ENCODE measurements at places on chromosomes 12 and 14.
A peak's percentile ranks its signal among the peaks of the same experiment; 100 is the strongest.

- DNase-seq: no peak
These were observed 12.3 kb upstream of the EPYC start for GRCh38 chr12:91017043-91017442.

GRCh38 chr14:21724090-21724973 lies 50.7 kb upstream of the OR4E1 start:
- no peak for DNase-seq

DNA sequence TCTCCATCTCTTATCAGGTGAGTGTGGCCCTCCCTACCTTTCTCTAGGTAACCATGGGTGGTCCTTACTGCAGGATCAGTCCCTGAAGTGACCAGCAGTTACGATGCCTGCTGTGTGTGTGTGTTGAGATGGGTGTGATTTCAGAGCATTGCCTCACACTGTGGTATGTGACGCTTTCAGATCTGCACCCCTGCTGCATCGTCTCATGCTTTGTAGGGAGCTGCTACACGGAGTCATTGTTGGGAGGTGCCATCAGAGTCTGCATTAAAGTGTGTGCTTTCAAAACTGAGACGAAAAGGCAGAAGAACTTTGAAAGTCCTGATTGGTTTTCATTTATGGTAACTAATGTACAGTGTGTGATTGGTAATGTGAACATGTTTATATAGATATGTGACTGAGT lies 150.5 kb downstream of the PELI2 start:
- DNase-seq: no peak

DNA sequence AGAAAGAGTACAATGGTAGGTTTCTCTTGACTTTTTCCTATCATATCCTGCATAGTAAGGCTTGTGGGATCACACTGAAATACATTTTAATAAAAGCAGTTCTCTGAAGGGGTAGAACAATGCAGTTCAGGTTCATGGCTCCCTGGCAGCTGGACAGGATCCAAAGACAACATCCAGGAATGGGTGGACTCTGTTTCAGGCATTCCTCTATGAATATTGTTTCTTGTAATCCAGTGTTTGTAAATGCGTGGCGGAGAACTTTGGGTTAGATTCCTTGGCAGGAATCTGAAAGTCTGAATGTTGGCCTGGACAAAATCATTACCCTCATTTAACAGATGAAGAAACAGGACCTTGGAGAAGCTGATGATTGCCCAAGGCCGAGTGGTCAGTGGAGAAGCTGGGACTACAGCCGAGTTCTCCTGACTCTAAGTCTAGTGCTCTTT lies 43.5 kb downstream of the SYNE2 start:
- no peak for DNase-seq

DNA sequence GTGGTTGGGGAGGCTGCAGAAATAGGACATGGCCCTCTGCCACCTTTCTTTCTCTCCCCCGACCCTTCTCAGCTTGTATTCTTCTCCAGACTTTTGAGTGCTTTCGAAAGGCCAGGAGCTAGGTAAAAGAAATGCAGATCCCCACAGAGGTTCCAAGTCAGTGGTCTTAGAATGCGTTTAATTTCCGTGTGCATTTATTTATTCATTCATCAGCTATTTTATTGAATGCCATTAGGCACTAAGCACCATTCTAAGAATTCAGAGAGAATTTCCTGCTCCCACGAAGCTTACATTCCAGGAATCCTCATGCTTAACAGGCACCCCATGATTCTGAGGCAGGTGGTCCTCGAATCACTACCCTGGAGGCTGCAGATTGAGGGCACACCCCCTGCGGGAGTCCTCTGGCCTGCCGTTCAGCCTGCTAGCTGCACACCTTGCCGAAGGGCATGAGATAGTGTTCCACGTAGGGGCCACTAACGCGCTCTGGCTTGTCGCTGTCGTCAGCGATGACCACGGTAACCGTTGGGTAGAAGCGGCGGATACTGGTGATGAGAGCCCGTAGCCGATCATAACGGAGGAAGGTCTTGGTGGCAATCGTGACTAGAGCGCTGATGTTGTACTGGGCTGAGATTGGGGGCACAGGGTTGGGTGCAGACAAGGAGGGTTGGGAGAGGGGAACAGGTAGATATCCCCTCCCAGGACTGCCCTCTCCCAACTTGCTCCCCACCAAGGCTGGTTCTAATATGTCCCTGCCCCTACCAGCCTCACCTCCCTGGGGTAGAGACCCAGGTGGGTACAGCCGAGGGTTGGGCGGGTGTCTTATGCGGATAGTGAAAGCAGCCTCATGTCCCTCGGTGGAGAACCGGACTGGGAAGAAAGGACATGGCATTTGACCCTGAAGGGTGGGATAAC lies 4.5 kb downstream of the B4GALNT1 start:
- no peak for DNase-seq

- DNase-seq: no peak
These were observed 105.3 kb downstream of the KCNH5 start for GRCh38 chr14:62939970-62940369.

DNA sequence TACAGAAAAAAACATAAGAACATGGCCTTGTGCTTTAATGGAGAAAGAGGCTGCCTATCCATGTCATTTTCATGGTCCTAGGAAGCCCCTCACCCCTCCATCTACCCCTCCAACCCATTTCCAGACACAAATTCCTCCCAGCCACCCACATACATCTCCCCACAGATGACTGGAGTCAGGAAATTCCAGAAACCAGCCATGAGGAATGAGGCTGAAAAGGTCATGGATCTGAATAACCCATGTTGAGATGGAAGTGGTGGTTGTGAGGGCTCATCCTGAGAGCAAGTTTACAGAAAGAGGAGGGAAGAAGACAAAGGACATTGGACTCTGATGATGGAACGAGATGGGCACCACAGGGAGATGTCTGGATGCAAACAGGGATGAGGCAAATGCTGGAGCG lies 23.9 kb upstream of the C12orf42 start:
- DNase-seq: no peak

- peak; percentile 15 for DNase-seq
These were observed 47.8 kb upstream of the RERG start for GRCh38 chr12:15268927-15269552.

GRCh38 chr12:120397824-120398540 lies 29.0 kb upstream of the MSI1 start:
- no peak for DNase-seq

- no peak for DNase-seq
These were observed 15.5 kb downstream of the SLC15A5 start for GRCh38 chr12:16261944-16262475.

- DNase-seq: no peak
These were observed 67.2 kb downstream of the CCDC92 start for GRCh38 chr12:123905319-123905925.

DNA sequence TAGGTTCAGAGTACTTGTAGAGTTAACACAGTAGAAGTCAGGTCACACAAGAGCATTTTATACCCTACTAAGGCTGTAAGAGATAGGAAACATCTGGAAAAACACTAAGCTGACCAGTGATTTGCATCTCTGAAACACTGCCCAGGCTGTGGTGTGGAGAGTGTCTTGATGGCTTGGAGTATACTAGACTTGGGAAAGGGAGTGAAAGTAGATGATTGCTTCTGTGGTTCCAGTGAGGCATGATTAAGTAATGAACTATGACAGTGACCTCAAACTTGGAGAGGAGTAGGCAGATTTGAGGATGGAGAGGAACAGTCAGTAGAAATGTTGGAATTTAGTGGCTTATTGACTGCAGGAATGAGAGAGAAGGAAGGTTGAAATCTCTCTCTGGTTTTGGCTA lies 201.2 kb downstream of the FLRT2 start:
- no peak for DNase-seq

DNA sequence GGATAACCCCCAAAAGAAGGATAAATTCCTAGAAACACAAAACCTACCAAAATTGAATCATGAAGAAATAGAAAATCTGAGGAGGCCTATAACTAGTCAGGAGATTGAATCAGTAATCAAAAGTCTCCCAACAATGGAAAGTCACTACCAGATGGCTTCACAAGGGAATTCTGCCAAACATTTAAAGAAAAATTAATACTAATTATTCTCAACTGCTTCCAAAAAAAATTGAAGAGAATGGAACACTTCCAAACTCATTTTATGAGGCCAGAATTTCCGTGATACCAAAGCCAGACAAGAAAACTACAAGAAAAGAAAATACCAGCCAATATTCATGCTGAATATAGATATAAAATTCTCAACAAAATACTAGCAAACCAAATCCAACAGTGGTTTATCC lies 7.8 kb upstream of the ABCC9 start:
- DNase-seq: no peak

- DNase-seq: no peak
These were observed 106.5 kb downstream of the ETV6 start for GRCh38 chr12:11756022-11756421.

DNA sequence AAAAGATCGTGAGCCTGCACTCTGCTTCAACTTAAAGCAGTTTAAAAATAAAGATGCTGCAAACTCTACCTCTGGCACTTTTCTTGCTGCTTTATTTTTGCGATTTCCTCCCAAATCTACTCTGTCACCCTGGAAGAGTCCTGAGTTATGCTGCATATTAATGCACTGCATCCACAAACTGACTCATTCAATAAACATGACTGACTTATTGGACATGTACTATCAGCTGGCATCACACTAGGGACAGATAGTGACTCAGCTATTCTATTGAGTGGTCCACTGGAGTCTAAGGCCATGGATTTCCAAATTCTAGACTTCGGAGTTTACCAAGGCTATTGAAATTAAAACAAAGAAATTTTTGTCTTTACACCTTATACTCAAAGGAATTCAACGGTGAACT lies 90.7 kb upstream of the PTPRR start:
- DNase-seq: no peak

- no peak for DNase-seq
These were observed 308.8 kb upstream of the SYT1 start for GRCh38 chr12:78555802-78556201.

DNA sequence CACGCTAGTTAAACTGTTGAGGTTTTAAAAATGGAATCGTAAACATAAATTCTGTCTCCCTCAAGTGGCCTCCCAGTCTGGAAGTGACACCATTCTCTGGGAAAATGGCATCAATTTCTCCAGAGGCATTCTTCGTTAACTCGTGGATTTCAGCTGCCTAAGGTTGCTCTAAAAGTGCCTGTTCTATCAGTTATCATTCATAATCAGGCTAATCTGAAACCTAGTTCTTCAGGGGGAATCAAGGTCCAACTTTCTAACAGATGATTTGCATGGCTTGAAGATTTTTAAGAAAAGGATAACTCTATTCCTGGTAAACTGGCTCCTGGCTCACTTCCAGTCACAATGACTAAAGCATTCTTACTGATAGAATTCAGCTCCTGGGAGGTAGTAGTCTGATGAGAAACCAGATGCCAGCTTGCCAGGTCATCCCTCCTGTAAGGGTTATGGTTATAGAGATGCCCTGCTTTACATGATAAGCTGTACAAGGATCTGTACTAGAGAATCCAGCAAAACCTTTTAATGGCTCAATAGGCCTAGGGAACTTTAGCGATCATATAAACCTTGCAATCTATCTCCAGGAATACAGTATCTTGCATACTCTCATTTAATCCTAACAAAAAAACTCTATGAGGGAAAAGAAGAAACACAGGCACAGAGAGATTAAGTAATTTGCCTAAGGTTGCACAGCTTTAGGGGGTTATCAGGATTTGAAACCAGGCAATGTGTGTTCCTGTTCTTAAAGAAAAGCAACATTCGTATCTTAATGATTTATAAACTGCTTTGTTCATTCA lies 1.5 kb downstream of the L3HYPDH start:
- no peak for DNase-seq

GRCh38 chr14:90911121-90911520 lies 94.9 kb upstream of the TTC7B start:
- DNase-seq: no peak

DNA sequence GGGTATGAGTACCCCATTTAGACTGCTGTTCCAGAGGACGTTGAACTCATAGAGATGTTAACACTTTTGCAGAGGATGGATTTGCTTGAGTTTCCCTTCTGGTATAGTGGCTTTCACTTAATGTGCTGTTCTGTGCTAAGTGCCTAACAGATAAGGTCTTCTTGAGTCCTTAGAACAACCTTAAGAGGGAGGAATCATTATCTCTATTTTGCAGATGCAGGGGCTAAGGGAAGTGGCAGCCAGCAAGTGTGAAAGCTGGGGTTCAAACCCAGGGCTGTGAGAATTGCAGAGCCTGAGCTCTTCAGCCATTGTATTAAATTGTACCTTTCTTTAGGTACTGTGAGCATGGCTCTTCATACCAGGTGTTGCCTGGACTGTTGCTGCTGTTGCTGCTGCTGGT lies 122.1 kb upstream of the NRXN3 start:
- DNase-seq: no peak

- DNase-seq: no peak
These were observed 184.4 kb upstream of the HIF1A start for GRCh38 chr14:61510736-61511557.

- no peak for DNase-seq
These were observed 298.2 kb downstream of the TMEM132D start for GRCh38 chr12:129605666-129606065.

- DNase-seq: no peak
These were observed 13.8 kb upstream of the IFI27L2 start for GRCh38 chr14:94143239-94143638.

- DNase-seq: no peak
These were observed 393.1 kb upstream of the RGS6 start for GRCh38 chr14:71538938-71539649.

- DNase-seq: peak; percentile 12
These were observed at the start of gene NID2 for GRCh38 chr14:52068615-52069306. Gene NID2 (minus strand): TSS chr14:52069059. CDS start chr14:52068994, 65 bp downstream.

- no peak for DNase-seq
These were observed 1.7 kb downstream of the SUPT16H start for GRCh38 chr14:21382095-21382494.

- DNase-seq: no peak
These were observed 23.5 kb upstream of the OASL start for GRCh38 chr12:121062391-121063045.

DNA sequence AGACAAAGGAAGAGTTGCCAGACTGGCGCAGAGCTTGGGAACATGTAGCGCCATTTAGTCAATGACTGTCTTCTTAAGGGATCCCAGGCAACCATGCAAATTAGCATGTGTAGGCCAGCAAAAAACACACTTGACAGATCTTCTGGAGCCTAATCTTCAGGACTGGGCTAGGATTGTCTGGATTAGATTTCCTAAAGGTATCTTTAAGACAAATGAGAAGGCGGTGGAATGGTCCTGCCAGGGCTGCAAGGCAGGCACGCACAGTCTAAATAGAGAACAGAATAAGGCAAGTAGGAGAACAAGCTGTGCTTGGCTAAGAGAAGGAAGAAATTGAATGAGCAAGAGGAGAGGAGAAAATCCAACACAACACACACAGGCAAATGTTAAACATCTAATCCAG lies 80.0 kb downstream of the CIT start:
- no peak for DNase-seq

DNA sequence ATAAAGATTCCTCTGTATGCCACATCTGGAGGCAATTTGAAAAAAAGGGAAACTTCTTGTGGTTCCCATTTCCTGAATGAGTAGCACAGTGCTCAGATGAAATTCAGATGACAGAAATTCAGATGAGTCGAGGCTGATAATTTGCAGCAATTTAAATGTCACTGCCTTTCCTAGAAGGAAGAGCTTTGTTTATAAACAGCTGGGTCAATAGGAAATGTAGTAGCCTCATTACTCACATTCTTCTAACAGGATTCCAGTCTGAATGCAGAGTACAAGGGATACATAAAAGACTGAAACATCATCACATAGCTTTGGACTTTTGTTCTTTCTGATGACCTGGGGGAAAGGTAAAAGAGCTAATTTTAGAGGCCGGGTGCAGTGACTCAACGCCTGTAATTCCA lies 11.3 kb upstream of the DACT1 start:
- DNase-seq: no peak

Measured in GM06990 (cell line).